ENCODE measurements at places on chromosomes 1 and 21. TPM values are rescaled to one million over a fixed set of nuclear protein-coding genes. Genes with fewer than 3 reads are reported as not detected.

TNFSF4 gene
- total RNA-seq, result 0.15 TPM

RUNX3 gene
- total RNA-seq, result 1.8 TPM

IFI44 gene
- 0.69 TPM for total RNA-seq

GUCA2A gene
- total RNA-seq, result not detected

LDLRAP1 gene
- total RNA-seq, result 23.5 TPM

OR10J1 gene
- not detected for total RNA-seq

ZBTB8A gene
- total RNA-seq, result 17.4 TPM

TRABD2B gene
- total RNA-seq, result 1.0 TPM

SPATA45 gene
- 0.82 TPM for total RNA-seq

EFNA3 gene
- total RNA-seq, result 9.6 TPM

SPRR2A gene
- total RNA-seq, result not detected

PGBD5 gene
- total RNA-seq, result 2.0 TPM

RGS8 gene
- total RNA-seq, result not detected

TINAGL1 gene
- 4.5 TPM for total RNA-seq

OR2T33 gene
- not detected for total RNA-seq

CADM3 gene
- total RNA-seq, result 4.0 TPM

CLEC20A gene
- total RNA-seq, result not detected

MR1 gene
- 0.67 TPM for total RNA-seq

ERG gene
- 133 TPM for total RNA-seq

SMG7 gene
- total RNA-seq, result 70.2 TPM

LRRN2 gene
- 71.1 TPM for total RNA-seq

TMEM125 gene
- total RNA-seq, result 2.7 TPM

OLIG1 gene
- 0.67 TPM for total RNA-seq

HIVEP3 gene
- 8.9 TPM for total RNA-seq

LHX8 gene
- not detected for total RNA-seq

ILDR2 gene
- total RNA-seq, result 1.2 TPM

RHCE gene
- total RNA-seq, result 2.4 TPM

FBXO2 gene
- 1.6 TPM for total RNA-seq

SPRR2E gene
- total RNA-seq, result not detected

SLC1A7 gene
- not detected for total RNA-seq

ITGB2 gene
- 21.3 TPM for total RNA-seq

MYOC gene
- not detected for total RNA-seq

RAB25 gene
- total RNA-seq, result 1.6 TPM

KRTAP19-3 gene
- total RNA-seq, result not detected

PYHIN1 gene
- total RNA-seq, result not detected

TMPRSS2 gene
- total RNA-seq, result 46.3 TPM

CD1B gene
- total RNA-seq, result not detected

APOBEC4 gene
- not detected for total RNA-seq

PKP1 gene
- 0.64 TPM for total RNA-seq

LCE6A gene
- total RNA-seq, result not detected
